Activated CD4-positive, alpha-beta T cell treated with anti-CD3 and anti-CD28 coated beads, Interleukin-10, Interleukin-2, amounts not matched to agents 100 ng/mL and 50 ng/mL, durations not matched to agents 16 hours and 8 hours (primary cell): ENCODE measurements at places on chromosomes 11 and 22.

DNA sequence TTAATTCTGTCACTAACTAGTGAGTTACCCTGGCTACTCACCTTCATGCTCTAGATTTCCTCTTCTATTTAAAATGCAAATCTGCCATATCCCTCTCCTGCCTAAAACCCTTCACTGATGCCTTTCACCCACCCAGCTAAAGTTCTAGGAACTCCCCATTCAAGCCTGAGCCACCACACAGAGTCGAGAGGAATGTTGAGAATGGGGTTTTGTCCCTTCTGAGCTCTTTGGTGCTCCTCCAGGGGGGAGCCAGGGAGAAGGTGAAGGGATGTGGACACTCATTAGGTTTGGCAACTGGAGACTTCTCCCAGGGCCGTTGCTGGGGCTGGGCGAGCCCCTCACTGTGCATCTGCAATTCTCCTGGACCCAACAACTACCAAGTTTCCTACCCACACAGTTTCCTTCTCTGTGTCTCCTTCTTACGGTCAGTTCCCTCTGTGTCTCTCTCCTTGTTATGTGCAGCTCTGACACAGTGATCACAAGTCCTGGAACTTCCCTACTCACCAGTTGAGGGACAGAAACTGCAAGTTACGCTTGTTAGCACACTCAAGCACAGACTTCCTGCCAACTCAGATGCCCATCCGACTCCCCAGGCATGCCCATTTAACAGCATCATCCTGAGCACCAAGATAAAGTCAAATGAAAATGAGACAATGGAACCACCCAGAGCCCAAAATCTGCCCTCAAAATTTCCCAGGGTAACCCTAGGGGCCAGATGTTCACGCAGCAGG lies 6.5 kb upstream of the IL10RA start:
- DNase-seq: peak; percentile 60

DNA sequence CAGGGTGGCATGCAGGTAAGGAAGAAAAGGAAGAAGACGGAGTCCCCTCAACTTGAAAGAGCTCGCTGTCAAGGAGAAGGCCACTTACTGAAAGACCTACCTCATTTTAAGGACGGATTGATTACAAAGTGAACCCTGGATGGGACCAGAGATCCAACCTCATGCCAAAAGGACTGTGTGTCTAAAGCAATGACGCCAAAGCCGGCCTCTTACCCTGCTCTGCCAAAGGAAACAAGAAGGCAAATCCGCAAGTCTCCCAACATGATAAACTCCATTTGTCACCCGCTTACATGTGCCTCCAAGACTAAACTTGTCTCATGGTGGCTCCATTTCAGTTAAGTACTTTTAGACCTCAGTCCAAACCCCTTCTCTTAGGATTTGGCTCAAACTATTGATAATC lies 148.7 kb upstream of the MTMR2 start:
- no peak for DNase-seq

DNA sequence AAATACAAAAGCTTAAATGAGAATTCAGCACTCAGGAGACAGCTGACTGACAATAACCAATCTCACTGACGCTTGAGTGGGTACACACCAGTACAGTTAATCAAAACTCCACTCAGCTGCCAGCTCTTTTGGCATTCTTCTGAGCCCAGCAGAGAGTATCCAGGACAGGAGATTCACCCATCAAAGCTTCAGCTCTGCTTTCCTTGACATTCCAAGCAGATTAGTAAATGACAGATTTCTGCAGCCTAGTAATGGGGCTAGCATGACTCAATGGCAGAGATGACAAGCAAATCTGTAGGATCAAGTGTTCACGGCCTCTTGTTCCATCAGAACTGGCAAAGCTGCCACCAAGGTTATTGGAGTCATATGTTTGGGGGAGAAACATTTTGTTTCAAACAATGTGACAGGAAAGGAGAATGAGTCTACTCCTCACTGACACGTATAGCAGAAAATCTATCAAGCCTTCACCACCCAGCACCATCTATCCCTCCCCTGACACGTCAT lies 420.0 kb downstream of the DYNC2H1 start:
- no peak for DNase-seq

DNA sequence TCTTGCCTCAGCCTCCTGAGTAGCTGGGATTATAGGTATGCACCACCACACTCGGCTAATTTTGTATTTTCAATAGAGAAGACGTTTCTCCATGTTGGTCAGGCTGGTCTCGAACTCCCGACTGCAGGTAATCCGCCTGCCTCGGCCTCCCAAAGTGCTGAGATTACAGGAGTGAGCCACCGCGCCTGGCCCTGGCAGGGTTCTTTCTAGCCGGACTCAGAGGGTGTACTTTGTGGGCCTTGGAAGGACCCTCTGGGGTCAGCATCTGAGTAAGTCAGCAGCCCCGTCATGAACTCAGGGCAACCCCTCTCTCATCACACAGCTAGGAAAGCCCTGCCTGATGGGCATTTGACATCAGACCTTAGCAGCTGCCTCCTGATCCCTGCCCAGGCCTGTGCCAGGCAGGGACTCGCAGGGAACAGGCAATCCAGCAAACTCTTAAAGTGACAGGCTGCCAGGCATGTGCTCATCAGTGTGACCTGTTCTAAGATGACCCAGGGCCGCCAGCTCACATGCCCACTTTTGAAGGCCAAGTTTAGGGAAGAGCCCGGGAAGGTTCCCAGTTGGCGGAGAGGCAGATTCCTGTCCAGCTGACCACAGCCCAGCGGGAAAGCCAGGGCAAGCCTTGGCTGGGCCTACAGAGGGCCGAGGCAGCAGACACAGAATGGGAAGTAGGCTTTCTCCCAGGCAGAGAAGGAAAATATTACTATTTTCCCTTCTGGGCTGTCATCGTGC lies 92.9 kb downstream of the MORC2 start:
- DNase-seq: no peak

DNA sequence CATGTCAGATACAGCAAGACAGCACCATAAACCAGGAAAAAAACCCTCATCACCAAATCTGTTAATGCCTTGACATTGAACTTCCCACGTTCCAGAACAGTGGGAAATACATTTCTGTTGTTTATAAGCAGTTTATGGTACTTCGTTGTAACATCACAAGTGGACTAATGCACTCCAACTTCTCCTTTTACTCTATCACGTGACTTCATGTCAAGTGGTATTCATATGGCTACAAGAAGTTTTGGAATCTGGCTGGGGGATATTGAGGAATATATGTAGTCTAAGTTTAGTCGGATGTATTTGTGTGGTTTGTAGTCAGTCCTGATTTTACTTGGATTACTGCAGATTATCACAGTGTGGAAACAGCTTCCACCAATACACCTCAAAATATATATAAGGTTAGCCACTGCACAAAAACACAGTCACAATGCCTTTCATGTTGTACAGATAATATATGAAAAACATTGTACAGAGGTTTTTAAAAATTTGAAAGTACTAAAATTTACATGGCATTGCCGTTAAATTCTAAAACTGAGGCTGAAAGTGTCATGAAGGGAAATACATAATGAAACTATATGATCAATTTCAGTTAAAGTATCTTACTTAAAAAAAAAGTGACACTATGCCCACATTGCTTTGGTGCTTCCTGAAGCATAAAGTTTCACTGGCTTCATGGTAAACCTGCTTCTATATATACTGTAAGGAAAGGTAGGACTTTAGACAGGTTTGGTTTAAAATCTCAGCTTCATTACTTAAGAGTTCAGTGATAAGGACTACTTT lies 134.1 kb downstream of the CASP12 start:
- peak; percentile 76 for DNase-seq

- no peak for DNase-seq
These were observed 21.1 kb downstream of the MPPED2 start for GRCh38 chr11:30565027-30565426.

DNA sequence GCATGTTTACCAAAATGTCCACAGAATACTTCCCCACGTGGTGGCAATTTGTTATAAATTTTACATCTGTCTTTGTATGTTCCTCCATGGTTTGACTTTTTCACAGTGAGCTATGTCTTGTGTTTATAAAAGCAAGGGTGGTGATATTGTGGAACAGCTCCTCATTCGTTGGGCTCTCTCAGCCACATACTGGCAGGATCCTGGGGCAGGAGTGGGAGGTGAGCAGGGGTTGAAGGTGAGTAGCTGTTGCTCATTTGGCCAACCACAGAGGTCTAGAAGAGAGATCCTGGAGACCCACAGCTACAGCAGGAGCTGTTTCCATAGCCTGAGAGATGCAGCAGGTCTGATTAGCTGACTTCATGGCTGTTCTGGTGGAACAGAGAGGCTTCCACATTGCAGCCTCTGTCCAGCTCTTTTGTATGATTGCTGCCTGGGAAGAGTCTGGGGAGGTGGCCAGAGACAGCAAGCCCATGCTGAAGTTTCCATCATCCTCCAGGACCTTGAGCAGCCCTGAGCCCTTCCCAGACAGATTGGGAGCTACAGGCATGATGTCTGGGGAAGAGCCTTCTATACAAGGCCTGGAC lies 128.1 kb downstream of the LDLRAD3 start:
- no peak for DNase-seq

- DNase-seq: no peak
These were observed 98.8 kb downstream of the PKNOX2 start for GRCh38 chr11:125263268-125263790.

- DNase-seq: no peak
These were observed 6.0 kb upstream of the LMO1 start for GRCh38 chr11:8269636-8270035.

- no peak for DNase-seq
These were observed 76.3 kb upstream of the SESN3 start for GRCh38 chr11:95307286-95307685.

GRCh38 chr11:45209891-45210699 lies 63.7 kb downstream of the PRDM11 start:
- no peak for DNase-seq

DNA sequence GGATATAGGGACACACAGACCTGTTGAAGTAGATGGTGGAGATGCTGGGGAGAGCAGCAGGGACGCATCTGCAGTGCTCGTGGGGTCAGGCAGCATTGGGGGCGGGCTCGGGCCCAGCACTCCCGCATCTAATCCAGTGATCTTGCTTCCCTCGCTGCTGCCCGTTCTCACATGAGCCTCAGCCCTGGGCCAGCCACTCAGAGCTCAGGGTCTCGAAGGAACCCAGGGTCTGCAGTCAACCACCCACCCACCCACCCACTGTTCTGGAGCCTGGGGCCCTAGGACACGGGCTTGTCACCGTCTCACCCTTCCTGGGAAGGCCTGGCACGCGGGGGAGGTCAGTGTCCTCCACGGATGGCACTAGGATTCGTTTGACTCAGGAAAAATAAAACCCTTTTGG lies 406.0 kb downstream of the TBC1D22A start:
- DNase-seq: no peak

DNA sequence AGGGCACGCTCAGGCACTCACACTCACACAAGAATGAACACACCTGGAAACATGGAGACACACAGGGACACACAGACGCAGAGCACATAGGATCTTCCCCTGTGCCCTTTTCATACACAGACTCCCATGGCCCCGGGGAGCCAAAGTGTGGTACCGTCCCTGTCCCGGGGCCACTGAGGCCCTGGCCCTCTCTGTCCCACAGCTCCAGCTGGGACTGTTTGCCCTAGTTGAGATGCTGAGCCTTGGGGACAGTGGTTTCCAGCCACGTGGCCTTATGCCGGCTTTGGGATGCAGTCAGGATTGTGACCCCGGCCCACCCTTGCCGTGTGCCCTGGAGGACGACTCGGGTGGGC lies 100.7 kb downstream of the BCR start:
- DNase-seq: no peak

DNA sequence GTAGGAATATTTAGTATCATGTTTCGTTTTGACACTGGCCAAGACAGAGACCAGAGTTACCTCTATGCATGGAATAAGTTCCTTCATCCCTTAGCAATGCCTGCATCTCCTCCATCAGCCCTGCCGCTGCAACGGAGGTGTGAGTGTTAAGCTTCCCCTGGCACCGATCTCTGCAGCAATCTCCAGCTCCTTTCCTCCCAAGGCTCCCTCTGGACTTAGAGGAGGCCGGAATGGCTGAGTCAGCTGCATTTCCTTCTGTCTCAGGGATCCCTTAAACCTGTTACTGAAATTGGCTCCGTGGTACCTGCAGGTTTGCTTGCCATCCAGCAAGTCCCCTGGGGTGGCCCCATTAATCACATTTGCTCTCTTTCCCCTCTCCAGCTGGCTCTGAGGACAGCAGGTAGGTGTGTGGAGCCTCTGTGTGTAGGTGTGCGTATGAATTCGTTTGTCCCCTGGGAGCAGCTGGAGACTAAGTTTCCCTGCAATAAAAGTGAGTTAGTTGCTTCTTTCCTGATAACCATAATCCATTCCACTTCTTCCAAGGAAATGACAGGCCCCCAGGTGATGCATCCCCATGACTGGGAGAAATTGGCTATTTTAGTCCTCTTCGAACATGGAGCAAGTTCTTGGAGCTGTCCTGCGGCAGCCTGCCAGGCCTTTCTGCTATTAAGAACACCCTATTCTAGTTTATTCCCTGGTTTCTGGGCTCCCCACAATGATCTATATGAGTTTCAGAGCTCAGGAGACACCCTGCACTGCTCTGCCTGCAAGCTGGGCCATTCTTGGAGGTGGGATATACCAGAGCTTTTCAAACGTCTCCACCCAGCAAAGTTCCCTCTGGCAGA lies 457.2 kb upstream of the CADM1 start:
- no peak for DNase-seq

- no peak for DNase-seq
These were observed 8.7 kb downstream of the CD3E start for GRCh38 chr11:118313242-118313641.

DNA sequence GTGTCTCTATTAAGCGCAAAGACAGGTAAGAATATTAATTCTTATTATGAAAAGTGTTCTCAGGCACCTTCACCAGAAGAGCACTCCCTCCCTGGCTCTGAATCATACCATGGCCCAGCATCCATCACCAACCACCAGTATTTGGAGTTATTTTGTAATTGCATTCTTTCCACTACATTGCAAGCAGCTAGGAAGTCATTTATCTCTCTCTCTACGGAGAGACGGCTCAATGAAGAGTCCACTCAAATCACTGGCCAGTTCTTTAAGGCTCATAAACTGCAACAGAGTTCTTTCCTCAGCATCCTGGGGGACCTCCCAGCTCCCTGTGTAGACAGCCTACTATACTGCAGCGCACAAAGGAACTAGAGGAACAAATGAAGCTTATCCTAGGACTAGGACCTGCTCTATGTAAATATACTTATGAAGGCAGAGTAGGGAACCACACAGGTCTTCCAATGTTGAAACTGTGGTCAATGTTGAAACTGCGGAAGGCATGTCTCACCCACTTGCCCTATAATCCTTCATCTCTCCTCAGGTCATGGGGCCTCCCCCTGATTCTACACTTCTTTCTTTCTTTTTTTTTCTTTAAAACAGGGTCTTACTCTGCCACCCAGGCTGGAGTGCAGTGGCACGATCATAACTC lies 63.4 kb downstream of the AAMDC start:
- no peak for DNase-seq

DNA sequence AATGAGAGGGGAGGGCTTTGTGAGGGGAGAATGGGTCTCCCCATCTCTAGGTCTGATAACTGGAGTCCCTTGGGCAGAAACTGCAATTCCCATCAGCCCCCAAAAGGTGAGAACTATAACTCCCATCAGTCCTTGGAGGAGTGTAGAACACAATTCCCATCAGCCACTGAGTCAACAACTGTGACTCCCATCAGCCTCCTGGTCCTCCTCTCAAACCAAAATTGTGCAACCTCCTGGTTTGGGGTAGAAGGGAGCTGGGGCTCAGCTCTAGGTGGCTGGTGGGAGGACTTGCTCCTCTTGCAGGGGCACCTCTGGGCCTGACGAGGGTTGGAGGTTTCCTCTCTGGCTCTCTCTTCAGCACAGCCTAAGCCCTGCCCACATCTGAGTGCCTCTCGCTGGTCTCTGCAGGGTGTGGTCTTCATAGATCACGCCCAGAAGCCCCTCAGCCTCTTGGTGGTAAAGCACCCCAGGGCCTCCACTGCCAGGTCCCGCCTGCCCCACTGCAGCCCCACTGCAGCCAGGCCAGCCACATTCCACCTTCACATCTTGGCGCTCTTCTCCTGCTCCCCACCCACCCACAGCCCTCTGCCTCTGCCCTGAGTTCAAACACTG lies 18.5 kb downstream of the SLC22A12 start:
- no peak for DNase-seq
